ENCODE measurements at places on chromosomes 16 and 17.

DNA sequence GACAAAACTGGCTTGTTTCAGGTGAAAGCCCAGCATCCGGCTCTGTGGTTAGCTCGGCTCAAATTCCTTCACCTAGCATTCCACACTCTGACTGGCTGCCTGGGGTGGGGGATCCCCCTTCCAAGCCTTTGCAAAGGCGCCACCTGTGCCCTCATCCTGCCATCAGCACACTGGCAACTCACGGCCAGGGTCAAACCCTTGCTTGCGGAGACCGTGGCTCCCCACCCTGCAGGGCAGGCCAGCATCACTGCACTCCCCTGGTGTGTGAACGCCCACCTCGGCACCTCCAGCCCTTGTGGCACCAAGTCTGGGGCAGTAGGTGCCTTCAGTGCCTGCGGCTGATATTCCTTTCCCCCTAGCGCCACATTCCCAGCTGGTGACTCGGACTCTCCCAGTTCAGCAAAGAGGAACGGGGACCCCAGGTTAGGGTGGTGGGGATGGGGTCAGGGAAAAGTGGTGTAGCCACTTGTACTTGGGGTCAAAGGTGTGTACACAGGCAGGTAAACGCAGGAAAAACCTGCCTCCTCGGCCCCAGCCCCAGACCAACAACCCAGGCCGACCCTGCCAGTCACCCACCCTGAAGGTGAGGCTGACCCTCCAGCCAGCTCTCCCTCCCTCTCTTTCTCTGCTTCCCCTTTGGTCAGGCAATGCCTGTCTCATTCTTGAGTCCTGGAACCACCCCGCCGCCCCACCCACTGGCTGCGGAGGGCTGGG is 1.1 kb downstream of the FLII start:
- peak; percentile 26 for DNase-seq

DNA sequence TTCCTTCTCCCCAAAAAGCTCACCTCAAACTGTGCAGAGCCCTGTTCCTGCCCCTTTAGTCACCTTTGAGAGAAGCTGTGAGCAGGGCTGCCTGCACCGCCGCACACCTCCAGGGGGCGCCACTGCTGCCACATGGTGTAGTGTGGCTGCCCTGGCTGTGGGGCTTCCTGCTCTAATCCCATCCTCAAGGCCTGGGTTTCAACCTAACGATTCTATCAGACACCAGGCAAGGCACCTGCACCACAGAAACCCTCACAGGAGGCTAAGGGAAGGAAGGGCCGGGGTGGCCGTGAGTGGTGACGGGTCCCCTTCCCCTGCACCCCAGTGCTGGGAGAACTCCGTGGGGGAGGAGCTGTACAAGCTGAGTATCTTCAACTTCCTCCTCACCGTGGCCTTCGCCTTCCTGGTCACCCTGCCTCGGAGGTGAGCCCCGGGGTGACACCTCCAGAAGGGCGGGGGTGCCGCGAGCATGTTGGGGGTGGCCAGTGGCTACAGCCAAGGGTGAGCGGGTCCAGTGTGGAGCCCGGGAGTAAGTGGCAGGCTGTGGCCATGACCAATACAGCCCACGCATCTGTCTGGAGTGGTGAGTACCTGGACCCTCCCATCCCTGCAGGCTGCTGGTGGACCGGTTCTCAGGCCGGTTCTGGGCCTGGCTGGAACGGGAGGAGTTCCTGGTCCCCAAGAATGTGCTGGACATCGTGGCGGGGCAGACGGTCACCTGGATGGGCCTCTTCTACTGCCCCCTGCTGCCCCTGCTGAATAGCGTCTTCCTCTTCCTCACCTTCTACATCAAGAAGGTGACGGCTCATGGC is 7.0 kb downstream of the TMC8 start:
- DNase-seq = no peak

GRCh38 chr16:84360170-84360569 is 8.2 kb upstream of the ATP2C2 start:
- DNase-seq = peak; percentile 55

GRCh38 chr17:55722016-55722736 is 488 bp downstream of the TMEM100 start:
- DNase-seq = peak; percentile 23

- DNase-seq = no peak
Observed at GRCh38 chr16:1771864-1772361, 570 bp upstream of the NME3 start.

- peak; percentile 10 for DNase-seq
Observed at GRCh38 chr17:27414271-27414670, 42.0 kb upstream of the KSR1 start.
